ENCODE measurements at places on chromosomes 2 and 18.

- no peak for DNase-seq
Measured at GRCh38 chr2:112175333-112175732, 37.1 kb downstream of the FBLN7 start.

- DNase-seq: peak; percentile 70
Measured at GRCh38 chr2:12169721-12170120, 423.3 kb downstream of the LPIN1 start.

- no peak for DNase-seq
Measured at GRCh38 chr2:229835596-229836283, 86.1 kb downstream of the TRIP12 start.

GRCh38 chr2:3604991-3605961 lies 10.4 kb downstream of the COLEC11 start:
- DNase-seq: no peak

- DNase-seq: peak; percentile 24
Measured at GRCh38 chr2:219459460-219460311, 25.0 kb downstream of the SPEG start.
